ENCODE measurements at places on chromosomes 7 and 10.
A peak's percentile ranks its signal among the peaks of the same experiment; 100 is the strongest.

DNA sequence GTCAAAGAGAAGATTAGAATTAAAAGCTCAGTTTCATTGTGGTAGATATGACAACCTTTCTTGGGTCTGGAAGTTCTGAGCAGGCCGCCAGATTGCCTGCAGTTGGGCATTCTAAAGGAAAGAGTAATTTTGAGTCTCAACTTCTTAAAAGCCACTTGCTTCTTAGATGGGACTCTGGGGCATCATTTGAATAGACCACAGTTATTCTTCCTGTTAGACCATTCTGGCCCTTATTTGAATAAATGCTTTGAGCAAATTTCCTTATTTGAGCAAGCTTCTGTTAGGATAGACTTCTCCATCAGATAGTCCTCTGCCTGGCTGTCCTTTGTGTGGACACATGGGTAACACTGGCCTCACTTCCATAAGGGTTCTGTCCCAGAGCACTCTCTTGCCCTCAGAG is 40.2 kb downstream of the SND1 start:
- DNase-seq: no peak

DNA sequence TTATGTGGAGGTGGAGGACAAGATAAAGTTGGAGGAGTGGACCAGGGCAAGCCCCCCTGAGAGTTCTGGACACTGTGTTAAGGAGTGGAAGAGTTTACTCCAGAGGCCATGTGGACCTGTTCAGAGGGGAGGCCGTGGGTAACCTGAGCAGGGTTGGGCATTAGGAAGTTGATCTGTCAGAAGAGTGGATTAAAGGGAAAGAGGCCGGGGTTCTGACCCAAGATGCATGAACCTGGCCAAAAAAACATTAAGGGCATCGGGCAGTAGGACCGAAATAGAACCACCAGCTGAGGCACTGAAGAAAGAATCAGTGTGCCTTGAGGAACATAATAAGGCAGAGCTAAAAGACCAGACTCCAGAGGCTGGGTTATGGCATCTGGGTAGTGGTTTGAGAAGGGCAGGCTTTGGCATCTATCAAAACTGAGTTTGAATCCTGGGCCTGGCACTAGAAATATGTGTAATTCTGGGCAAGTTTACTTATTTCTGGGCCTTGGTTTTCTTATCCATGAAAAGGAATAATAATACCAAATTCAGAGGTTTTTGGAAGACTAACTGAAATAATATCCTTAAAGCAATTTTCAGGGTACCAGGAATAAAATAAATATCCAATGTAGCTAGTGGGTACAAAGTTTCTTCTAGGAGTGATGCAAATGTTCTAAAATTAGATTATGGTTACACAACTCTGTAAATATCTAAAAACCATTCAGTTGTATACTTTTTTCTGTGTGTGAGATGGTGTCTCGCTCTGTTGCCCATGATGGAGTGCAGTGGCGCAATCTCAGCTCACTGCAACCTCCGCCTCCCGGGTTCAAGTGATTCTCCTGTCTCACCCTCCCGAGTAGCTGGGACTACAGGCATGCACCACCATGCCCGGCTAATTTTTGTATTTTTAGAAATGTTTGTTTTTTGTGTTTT is 10.9 kb upstream of the FRAT1 start:
- DNase-seq: no peak

- DNase-seq: no peak
Measured at GRCh38 chr7:131224996-131225395, 102.7 kb upstream of the MKLN1 start.

GRCh38 chr10:14751014-14751896 is 23.4 kb downstream of the FAM107B start:
- DNase-seq: peak; percentile 69

DNA sequence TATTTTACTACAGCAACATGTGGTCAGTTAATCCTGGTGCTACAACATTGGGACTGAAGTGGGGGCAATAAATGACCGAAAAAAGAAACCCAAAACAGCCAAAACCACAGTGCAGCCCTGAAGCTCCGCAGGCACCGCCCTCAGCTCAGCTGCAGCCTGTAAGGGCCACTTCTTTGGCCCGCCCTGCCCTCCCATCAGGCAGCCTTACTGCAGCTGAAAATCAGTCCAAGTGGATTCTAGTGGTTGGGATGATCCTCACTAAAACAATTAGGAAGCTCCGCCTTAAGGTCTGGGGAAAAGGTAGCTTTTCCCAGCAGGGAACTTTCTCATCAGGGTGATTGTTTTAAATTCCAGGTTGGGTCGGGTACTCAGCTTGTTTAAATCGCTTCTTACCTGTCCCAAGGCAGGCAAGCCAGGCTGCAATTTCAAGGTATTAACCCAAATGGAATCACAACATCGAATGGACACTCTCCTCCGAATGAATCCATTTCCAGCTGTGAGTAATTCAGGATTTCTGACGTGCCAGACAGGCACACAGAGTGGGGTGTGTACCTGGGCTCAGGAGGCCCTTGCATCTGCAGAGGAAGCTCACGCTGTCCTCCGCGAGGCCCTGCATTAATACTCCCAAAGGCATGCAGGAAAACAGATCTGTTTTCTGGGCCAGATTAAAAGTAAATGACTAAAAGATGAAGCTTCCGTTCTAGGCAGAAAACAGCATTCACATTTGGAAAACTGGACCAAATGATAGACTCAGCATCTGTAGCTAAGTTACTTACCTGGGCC is 104.3 kb downstream of the CREB5 start:
- DNase-seq: no peak

DNA sequence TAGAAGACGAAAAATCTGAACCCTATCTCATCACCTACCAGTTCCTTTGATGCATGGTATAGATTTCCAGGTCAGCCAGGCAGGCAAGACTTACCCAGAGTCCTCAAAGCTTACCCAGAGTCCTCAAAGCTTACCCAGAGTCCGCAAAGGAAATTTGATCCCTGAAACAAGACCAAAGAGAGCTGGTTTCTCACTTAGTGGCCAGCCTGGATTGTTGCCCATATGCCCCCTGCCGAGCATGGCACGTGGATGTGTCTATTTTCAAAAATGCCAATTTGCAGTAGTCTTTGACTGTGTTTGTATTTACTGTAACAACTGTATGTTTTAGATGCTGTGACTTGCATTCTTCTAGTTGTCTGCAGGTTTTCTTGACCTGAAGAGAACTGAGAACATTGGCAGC is 120.2 kb upstream of the STARD3NL start:
- DNase-seq: no peak

- DNase-seq: no peak
Measured at GRCh38 chr7:37341033-37341630, 107.5 kb downstream of the ELMO1 start.

- DNase-seq: no peak
Measured at GRCh38 chr7:151652111-151652510, 132.4 kb upstream of the RHEB start.

DNA sequence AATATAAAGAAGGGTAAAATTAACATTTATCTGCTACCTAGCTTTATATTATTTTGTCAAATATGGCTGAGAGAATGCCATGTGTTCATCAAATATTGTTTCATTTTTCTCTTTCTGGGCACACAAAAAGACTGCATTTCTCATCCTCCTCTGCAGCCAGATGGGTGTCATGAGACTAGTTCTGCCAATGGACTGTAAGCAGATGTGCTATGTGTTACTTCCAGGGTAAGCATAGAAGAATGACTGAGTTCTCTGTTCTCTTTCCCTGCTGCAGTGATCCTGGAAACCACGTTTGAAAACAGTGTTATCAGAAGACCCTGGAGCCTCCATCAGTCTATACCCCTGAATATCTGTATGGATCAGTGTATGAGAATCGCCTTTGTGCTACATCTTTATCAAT is 24.1 kb upstream of the SLK start:
- DNase-seq: no peak

DNA sequence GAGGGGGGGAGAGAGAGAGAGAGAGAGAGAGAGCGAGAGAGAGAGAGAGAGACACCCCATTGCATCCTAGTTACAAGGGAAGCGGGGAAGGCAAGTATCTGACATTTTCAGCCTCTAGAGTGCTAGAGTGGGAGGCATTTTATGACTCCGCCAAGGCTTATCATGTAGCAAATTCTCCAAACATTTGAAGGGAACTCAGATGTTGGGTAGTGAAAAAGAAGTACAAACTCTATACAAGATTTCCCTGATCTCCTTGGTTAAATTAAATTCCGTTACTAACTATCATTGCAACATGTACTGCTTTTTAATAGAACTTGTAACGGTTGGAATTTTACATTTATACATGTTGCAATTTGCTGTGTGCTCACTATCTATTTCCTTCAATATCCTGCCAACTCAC is 83.4 kb upstream of the FAM3C start:
- DNase-seq: no peak

DNA sequence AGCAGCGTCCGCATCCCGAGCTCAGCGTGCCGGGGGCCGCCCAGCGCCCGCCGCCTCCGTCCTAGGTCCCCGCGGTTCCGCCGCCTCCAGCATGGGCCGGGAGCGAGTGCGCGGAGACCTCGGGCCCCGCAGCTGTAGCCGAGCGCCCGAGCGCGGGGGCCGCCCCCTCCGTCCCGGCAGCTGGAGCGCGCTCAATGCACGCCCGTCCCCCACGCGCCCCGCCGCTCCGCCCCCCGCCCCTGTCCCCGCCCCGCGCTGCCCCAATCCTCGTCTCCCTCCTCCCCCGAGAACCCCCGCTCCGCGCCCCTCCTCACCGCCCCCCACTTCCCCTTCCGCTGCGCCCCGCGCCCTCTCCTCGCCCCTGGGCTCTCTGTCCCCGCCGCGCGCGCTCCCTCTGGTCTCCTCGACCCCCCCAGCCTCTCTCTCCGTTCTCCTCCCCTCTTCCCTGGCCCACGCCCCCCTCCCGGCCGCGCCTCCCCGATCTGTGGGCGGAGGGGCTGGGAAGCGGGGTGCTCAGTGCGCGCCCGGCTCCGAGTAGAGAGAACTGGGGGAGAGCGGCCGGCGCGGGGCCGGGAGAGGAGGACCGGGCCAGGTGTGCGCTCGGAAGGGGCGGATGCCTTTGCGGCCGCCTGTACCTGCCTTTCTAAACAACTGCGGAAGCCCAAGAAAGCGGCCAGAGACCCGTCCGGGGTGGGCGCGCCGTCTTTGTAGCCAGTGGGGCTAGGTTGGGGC is at the start of gene VIPR2:
Gene VIPR2, minus strand, starts transcription at position 110 of the 732 bp plus-strand sequence. Its CDS starts 96 bp downstream, at position 14.
- peak; percentile 37 for DNase-seq

DNA sequence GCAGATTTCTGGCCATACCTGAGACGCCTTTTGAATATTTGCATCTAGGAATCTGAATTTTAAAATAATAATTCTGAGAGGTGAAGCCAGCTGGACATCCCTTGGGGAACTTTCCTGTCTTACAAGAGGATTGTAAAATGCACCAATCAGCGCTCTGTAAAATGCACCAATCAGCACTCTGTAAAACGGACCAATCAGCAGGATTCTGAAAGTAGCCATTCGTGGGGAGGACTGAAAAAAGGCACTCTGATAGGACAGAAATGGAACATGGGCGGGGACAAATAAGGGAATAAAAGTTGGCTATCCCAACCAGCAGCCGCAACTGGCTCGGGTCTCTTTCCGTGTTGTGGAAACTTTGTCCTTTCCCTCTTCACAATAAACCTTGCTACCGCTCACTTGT is 9.9 kb downstream of the PPIF start:
- DNase-seq: no peak

- no peak for DNase-seq
Measured at GRCh38 chr7:136528329-136528728, 340.1 kb upstream of the CHRM2 start.

- DNase-seq: no peak
Measured at GRCh38 chr10:55329796-55330195, 528.8 kb upstream of the PCDH15 start.

- no peak for DNase-seq
Measured at GRCh38 chr10:88119160-88119559, 255.7 kb downstream of the PTEN start.

DNA sequence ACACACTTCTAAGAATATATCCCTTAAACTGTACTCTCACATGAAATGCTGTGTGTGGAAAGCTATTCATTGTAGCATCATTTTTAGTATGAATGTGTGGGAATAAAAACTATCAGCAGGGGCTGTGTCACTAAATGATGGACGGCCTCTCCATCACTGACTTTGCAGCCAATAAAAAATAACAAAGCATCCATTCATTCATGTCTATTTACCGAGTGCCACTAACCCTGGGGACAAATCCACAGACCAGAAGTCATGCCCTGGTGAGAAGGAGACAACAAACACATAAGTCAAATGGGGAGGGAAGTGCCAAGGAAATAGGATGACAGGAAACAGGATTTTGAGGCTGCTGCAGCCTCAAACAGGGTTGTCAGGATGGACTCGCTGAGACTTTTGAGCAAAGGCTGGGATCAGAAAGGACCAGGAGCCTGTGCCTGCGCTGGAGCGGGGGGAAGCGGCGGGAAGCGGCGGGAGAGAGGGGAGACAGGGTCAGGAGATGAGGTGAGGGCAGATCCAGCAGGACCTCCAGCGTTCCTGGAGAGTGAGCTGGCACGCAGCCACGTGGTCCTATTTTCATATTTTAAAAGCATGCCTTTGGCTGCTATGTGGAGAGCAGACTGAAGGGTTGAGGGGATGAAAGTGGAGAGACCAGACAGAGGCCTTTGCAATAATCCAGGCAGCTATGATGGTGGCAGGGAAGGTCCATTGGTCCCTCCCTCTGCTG is 2.2 kb upstream of the NOM1 start:
- DNase-seq: no peak

DNA sequence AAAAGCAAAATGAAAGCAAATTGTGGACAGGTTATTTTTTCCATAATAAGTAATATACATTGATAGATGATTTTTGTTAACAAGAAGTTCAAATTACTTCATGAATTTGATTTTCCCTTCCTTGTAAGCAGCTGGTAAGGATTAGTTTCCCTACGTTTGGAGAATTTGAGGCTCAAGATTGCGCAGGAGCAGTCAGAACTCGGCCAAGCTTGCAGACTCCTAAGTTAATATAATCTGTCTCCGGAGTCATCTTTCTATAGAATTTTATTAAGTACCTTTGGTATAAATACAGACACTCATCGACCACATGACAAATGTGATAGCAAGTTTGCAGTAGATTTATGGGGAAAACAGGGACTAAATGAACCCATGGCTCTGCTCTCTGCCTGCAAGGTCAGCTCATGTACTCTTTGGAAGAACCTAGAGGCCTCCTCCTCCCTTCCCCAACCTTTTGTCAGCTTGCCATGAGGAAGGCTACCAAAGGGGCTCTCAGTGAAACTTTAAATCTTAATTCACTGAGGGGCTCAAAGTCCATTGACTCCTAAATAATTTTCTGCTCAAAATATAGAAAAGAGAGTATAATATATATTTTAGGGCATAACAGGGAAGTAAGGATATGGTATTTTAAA is 89.2 kb upstream of the CTTNBP2 start:
- DNase-seq: no peak

GRCh38 chr7:55500117-55500756 is 72.1 kb downstream of the VOPP1 start:
- no peak for DNase-seq

GRCh38 chr7:36129048-36129534 is 24.0 kb upstream of the EEPD1 start:
- peak; percentile 31 for DNase-seq

- no peak for DNase-seq
Measured at GRCh38 chr7:157679607-157680006, 342.8 kb downstream of the DNAJB6 start.

DNA sequence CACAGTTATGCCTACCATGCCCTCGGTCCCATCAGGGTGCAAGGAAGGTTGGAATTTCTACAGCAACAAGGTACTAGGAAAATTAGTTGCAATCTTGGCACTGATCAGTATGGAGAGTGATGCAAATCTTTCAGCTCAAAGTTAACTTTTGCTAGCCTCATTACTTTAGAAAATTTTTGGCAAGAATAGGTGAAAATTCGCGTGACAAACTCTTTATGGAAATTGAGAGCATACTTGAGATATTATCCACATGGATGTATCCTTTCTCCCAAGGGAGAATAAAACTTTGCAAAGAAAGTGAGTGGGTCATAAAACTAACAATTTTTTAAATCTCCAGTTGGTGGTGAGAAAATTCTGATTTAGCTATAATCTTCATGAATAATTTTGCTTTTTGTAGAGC is 71.1 kb upstream of the SLC39A12 start:
- DNase-seq: no peak

GRCh38 chr7:117017017-117017451 is 63.7 kb downstream of the ST7 start:
- no peak for DNase-seq

Data from left cardiac atrium (tissue), 4 donors.